ENCODE measurements at places on chromosomes 11 and 22. TPM values are rescaled to one million over a fixed set of nuclear protein-coding genes. Genes with fewer than 3 reads are reported as not detected.

DNA sequence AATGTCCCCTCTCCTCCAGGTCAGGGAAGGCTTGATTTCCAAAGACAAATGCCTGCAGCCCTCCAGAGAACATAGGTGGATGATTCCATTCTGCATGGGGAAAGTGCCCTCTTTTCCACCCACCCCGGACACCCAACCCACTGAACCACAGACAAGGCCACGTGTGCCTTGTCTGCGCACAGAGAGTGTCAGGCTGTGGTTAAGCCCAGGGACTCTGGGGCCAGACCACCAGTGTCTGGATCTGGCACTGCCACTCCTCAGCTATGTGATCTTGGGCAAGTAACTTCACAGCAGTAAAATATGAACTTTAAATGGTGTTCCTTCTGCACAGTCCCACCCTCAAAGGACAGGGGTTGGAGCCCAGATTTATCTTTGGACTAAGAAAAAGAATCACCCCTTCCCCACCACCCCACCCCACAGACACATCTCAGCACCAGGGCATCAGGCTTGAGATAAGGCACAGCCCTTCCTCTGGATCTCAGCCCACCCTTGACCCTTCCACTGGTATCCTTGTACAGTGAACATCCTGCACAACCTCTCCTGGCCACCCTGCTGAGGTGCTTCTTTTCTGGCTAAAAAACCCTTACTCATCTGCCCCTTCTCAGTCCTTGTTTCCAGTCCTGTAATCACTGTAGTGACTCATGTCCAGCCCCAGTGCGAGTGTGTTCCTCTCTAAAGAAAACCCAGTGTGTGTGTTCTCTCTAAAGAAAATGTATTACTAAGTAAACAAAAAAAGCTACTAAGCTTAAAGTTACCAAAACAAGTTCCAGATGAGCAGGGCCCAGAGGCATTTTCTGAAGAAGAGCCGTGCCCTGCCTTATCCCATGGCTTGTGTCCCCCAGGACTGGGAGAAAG, 1.9 kb upstream of the PTGDR2 start:
- peak; percentile 22 for DNase-seq

DNA sequence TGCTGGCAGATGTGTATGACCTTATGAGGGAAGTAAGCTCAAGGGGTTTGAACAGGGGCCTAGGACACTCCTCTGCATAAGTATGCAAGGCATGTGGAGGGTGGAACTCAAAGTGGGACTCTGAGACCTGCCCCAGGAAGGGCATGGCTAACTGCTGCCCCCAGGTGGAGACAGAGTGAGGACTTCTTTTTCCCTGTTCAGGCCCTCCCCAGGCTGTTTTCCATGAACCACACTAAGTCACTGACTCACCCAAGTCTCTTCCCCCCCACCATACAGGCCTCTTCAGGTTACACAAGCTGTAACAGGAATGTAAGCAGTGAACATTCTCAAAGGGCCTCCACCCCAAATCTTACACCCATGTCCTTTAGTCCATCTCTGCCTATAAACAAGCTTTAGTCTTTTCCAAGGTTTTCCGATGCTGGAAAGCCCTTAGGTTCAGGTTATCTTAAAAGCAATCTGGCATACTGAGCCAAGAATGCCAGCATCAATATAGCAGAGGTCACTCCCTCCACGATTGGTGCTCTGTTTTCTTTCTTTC, 13.1 kb downstream of the EEF1G start:
- peak; percentile 88 for DNase-seq

- DNase-seq, result no peak
Observed at GRCh38 chr22:32579529-32580220, 105.1 kb downstream of the FBXO7 start.

DNA sequence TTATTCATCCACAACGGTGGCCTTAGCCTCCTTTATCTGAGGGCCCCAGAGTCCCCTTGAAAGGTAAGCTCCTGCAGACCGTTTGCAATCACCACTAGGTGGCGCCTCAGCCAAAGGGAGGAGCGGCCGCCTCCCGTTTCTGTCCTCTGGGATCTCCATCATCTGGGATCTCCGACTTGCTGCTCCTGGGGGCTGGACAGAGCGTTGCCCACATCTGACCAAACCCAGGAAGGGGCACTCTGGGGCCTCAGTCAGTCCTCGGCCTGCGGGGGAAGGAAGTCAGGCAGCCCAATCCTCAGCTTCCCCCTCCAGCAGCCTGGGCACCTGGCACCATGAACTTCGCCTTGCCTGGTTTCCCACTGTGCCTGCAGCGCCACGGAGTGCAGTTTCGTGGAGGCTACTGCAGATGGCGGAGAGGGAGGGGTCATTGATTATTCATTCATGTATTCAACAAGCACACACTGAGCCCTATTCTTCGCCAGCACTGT, 23.5 kb downstream of the TP53I11 start:
- peak; percentile 79 for DNase-seq

DNA sequence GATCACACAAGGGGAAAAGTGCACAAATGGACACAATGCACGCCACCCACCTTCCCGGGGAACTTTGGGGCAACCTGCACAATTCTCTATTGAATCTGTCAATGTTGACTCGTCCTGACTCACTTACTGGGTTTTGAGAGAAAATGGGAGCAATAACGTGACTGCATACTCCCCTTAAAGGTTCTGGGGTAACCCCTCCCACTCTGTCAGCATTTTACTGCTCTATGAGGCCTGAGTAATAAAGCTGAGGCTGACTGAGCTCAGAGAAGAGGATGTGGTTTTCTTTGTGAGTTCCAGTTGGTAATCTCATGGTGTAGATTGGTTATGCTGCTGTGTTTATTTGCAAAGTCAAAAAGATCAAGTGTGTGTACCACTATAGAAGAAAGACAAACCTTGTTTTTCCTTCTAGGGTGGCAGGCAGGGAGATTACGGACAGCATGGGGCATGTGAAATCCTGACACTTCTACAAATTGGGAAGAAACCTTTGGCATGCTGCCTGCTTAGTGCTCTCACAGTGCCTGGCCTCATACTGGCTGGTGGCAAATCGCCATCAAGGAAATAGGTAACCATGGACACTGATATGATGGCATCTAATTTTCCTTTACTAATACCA, 16.1 kb upstream of the APOA1 start:
- peak; percentile 70 for DNase-seq

- DNase-seq, result no peak
Observed at GRCh38 chr22:35450824-35451569, 51.1 kb downstream of the MCM5 start.

DNA sequence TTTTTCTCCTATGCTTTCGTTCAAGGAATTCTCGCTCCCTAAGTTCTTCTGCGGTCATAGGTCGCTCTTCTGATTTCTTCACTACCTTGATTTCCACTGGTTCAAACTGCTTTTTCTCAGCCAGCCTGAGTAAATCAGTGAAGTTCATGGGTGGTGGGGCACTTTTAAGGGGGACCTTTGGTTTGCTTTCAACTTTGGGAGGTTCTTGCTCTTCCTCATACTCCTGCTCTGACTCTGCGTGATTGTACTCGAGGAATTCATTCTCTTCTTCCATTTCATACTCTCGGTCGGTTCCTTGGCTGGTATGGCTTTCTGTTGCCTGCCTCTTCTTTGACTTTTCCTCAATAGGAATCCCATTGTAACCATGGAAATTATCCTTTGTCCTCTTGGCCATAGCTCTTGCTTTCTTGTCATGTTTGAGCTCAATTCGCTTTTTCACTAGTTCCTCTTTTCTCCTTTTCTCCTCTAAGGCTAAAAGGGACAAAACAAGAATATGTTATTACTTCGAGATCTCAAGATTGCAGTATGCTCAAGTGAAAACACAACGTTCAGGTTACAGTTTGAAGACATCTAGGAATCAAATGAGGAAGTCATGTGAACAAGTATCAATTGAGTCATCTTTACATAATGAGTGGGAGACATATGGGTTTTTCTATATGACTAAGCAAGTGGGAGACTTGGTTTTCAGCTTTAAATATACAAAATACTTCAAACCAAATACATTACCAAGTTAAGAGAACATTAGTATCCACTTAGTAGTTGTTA, 16.2 kb downstream of the MISFA start:
- no peak for DNase-seq

DNA sequence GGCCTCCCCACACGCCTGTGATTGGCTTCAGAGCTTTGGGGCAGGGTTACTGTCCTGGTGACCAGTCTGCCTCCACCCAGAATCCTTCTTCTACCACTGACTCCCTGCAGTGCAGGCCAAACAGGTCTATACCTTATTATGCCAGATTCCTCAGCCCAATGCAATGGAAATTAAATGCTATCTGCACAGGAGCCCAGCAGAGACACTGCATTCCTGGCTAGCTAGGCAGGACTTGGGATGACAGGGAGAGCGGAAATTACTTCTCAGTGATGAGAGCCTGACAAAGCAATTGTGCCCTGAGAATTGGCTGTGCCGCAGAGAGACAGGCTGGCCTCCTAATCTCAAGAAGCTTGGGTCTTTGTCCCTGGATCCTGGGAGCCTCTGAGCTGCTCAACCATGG, 143.8 kb upstream of the NCAM1 start:
- DNase-seq, result no peak

DNA sequence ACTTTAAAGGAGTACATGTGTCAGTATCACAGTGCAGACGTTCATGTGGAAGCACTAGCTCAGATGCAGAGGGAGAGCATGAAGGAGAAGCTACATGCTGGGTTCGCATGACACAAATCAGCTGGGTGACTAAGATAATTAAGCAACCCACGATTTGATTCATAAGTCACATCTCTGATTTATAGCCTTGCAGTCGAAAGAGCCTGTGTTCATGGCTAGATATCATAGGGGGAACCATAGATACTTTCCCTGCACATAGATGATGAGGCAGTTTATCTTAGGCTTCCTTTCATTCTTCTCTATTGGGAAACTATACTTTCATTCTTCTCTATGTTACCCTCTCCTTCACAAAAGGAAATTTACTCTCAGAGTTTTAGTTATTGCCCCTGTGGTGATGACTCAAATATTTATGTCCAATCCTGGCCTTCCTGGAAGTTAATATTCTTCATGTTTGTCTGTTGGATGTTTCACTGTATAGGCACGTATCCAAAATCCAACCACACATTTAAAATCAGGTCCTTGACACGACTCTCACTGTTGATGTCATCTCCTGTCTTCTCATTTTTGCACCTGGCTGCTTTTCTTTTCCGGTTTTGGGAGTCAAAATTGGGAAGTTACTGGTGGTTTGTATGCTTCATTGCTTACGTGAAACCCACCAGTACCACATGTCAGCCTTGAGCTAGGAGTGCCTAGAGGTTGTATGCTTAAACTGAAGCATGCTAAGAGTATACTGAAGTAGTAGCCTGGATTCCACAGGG, 56.3 kb upstream of the SLC5A12 start:
- DNase-seq, result no peak

DNA sequence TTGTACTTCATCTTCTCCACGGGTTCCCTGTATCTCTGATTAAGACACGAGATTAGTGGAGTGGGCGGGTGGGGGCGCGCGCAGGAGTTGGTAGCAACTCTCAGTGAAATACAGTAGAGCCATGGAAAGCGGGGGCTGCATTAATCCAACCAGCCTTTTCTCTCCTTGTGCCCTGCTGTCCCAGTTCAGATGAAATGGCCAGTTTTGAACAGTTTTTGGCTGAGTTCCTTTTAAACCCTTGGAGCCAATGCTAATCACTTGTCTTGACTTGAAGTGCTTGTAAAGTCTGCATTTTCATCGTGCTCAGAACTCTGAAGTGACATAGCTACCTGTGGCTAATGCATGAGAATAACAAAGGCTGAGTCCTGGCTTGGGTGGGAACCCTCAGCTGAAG, 734 bp upstream of the TMEM123 start:
- peak; percentile 67 for DNase-seq

Gene SPI1
- total RNA-seq, result 0.11 TPM

Gene OR52N4
- total RNA-seq, result 0.23 TPM

Gene CCND1
- total RNA-seq, result 0.50 TPM

Gene TBX1
- total RNA-seq, result not detected

Gene CLTCL1
- 1.2 TPM for total RNA-seq

Gene B3GAT3
- 48.7 TPM for total RNA-seq
